ENCODE measurements at places on chromosomes 7 and 10. TPM values are rescaled to one million over a fixed set of nuclear protein-coding genes. Genes with fewer than 3 reads are reported as not detected.

DNA sequence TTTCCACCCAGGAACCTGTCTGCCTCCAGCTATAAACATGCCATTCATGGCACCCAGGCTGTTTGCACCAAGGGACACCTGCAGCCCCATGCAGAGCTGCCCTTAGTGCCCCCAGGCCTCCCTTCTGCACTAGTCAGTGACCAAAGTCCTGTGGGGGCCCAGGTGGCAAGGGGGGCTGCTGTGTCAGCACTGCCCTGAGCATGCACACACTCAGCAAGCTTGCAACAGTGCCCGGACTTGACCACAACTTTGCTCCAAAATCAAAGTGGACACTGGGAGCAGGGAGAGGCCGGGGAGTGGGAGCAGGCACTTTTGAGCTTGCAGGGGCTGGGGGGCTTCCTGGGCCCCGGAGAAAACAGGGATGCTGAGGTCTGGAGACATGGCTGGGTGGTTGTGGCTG is 192.9 kb upstream of the MBL2 start:
- no peak for DNase-seq

DNA sequence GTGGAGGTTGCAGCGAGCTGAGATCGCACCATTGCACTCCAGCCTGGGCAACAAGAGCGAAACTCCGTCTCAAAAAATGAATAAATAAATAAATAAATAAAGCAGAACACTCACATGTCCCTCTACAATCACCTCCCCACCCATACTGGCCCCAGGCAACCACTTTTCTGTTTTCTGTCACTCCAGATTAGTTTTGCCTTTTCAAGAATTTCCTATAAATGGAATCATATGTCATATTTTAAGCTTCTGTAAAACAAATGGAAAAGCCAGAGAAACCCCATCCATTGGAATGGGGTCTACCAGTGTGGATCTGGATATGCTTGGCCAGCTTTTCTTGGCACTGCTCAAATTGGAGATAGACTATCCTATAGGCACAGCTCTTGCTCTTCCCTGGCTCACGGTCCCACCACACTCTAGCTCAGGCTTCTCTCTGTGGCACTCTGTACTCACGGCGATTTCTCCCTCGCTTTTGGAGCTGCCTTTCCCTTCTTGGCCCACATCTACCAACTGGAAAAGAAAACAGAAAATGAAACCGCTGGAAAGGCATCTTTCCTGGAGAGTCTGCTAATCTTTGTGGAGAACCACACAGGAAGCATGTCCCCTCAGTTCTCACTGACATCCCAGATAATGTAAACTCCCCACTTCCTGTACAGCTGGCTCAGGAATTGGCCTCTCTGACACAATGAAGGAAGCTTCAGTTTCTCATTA is 210.1 kb downstream of the JCAD start:
- no peak for DNase-seq

- DNase-seq: no peak
Measured at GRCh38 chr7:111758332-111758731, 196.0 kb upstream of the IMMP2L start.

- peak; percentile 82 for DNase-seq
Measured at GRCh38 chr10:67612577-67613537, 83.1 kb downstream of the CTNNA3 start.

NOS3 gene
- 10.4 TPM for total RNA-seq

DNA sequence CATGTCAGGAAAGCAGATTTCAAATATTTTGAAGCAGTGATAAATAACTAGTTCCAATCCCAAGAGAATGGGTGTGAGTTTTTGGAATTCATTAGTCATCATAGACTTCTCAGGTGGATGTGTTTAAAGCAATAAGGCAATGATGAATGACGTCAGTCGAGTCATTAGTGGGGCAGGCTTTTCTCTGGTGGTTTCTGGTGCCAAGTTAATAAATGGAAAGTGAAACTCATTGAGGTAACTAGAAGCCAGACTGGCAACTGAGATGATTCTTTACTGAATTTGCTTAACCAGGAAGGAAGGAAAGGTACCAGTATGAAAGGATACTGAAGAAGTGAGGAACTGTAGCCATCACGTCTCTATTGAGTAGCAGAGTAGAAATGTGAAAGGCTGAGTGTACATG is 311.0 kb downstream of the GPAM start:
- DNase-seq: no peak

GRCh38 chr7:138208142-138208570 is 131.9 kb downstream of the AKR1D1 start:
- DNase-seq: no peak

ITGA8 gene
- total RNA-seq: not detected

HYCC1 gene
- total RNA-seq: 23.9 TPM

- no peak for DNase-seq
Measured at GRCh38 chr7:120998996-120999565, 10.6 kb downstream of the CPED1 start.

POLR3A gene
- total RNA-seq: 16.6 TPM

DNA sequence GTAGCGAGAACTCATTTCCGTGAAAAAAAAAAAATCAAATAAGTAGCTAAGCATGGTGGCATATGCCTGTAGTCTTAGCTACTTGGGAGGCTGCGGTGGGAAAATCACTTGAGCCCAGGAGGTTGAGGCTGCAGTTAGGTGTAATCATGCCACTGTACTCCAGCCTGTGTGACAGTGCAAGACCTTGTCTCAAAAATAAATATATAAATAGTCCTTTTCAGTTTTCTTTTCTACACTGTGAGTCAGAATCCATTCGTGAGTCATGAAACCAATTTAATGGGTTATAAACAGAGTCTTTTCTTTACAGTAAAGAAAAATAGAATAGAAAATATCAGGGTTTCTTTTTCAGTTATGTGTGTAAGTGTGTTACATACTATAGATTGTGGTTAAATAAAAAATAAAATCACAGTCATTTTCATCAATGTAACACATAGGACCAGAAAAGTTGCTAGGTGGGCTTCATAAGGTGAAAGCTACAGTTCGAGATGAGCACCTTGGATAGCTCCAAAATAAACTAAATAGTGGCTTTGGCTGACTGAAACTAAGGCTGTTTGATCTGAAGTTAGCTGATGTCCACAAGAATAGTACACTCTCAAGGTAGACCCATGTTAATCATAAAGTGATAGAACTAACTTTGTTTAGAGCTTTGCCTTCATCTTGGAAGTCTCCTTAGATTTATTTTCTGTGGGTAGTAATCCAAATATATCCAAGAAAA is 781.1 kb downstream of the GATA3 start:
- DNase-seq: no peak

DNA sequence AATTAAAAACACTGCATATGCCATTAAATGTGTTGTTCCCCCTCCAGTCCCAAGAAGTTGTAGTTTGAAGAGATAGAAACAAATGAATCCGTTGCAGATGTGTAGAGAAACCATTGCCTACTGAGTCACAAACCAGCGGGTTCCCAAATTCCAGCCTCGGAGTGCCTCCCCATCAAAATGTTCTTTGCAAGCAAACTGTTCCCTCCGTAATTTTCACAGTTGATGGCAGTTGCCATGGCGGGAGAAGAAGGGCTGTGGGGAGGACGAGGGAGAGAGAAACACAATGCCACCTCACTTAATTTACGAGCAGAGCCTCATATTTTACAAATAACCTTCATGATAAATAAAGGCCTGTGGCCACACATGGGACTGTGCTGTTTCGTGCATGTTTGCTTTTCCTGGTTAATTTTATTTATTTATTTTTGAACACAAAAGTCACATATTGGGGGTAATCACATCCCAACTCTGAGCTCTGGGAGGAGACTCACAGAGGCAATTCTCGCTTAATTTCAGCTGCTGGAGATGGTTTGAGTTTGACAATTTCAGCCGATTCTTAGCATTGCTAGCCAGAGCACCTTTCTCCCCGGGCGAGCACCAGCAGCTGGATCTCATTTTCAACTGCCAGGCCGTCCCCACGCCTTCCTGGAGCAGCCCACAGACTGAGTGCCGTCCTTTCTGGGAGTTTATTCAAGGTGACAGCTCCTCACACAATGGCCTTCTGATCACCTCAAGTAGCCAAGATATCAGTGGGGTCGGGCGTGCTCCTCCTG is 1084.2 kb downstream of the KCNMA1 start:
- no peak for DNase-seq

EIF5AL1 gene
- 2.4 TPM for total RNA-seq

- DNase-seq: peak; percentile 85
Measured at GRCh38 chr7:74206589-74207120, 3.2 kb upstream of the LAT2 start.

- DNase-seq: peak; percentile 2
Measured at GRCh38 chr7:44285561-44285960, 39.8 kb downstream of the CAMK2B start.

INHBA gene
- total RNA-seq: not detected
